ENCODE measurements at places on chromosomes 4 and X.

GRCh38 chr4:185885075-185885474, 73.1 kb upstream of the SORBS2 start:
- DNase-seq: no peak

DNA sequence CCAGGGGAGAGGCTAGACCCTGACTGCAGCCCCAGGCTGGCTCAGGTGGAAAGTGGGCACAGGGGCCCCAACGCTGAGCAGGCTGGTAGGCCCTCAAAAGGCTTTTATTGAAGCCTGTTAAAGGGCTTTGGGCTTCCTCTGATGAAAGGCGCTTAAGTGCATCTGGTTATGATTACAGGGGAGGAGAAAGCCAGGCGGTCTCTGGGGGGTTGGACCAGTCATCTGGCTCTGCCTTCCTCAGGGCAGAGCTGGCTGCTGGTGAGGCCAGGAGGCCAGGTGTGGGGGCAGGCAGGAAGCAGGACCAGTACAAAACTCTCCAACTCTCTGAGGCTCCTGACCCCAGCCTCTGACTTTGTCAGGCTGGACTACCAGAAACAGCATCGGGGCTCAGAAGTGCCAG, 68.8 kb upstream of the BCOR start:
- peak; percentile 76 for DNase-seq

DNA sequence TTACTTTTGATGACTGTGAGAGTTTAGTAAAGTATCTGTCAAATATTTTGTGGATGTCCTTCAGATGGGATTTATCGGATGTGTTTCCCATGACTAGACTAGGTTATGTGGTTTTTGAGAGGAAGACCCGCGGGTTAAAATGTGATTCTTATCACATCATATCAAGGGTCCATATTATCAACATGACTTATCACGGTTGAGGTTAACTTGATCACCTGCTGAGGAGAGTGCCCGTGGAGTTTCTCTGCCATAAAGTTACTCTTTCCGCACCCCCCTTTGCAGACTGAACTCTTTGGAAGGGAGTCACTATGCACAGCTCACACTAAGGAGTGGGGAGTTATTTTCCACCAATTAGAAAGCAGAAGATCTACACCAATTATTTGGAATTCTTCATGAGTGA, 38.7 kb downstream of the GLRB start:
- DNase-seq: no peak

DNA sequence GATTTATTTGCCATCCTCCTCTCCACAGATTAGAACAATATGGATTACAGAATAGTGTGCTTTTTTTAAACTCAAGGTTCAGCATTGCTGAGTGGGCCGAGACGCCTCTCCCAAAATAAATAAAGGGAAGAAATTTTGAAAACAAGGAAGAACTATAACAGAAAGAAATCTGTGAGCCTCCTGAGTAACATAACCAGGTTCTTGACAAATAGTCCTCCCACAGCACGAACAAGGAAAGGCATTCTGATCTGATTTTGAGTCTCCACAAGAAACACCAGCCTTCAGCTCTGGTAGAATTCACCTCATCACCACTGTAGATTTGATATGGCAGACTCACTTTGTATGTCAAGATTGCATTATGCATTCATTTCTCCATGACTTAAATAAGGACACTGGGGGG, 173.6 kb downstream of the HHIP start:
- no peak for DNase-seq

DNA sequence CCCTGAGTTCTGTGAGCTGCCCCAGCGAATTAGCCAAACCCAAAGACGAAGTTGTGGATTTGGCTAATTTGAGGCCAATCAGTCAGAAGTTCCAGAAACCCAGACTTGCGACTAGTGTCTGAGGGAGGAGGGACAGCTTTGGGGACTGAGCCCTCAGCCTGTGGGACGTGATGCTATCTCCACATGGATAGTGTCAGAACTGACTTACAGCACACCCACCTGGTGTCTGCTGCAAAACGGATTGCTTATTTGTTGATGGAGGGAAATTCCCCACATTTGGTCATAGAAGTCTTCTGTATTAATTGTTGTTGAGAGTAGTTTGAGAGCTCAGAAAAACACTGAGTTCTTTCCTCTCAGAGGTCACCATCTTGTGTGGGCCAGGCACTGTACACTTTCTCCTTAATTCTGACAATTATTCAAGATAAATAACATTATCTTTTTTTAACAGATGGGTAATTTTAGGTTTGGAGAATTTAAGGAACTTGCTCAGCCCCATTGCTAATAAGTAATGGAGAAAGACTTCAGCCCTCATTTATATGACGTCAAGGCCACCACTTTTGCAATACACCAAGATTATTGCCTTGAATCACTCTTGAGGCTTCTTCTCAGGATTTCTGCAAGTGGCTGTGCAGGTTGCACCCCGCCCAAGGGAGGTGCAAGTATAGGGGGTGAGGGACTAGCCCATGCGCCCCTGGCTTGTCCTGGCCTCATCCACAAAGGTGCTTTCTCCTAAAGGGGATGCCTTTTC, 16.7 kb downstream of the CLRN2 start:
- no peak for DNase-seq

DNA sequence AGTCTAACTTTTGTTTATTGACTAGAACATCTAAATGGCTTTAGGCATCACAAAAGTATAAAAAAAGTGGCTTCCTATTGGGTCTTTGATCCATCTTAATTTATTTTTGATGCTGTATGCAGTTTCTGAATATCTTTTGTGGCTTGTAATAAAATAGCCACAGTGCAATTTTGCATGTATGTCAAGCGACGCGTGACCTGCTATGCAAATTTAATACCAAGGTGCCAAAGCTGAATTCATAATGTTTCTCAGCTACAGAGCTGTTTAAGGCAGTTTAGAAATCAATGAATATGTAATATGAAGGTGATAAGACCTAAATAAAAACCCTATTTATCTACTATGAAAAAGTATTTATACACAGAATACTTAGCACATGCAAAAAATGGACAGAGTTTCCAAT, 197.8 kb downstream of the AFF2 start:
- DNase-seq: no peak

GRCh38 chrX:116930311-116930710, 467.5 kb upstream of the CT83 start:
- DNase-seq: no peak

DNA sequence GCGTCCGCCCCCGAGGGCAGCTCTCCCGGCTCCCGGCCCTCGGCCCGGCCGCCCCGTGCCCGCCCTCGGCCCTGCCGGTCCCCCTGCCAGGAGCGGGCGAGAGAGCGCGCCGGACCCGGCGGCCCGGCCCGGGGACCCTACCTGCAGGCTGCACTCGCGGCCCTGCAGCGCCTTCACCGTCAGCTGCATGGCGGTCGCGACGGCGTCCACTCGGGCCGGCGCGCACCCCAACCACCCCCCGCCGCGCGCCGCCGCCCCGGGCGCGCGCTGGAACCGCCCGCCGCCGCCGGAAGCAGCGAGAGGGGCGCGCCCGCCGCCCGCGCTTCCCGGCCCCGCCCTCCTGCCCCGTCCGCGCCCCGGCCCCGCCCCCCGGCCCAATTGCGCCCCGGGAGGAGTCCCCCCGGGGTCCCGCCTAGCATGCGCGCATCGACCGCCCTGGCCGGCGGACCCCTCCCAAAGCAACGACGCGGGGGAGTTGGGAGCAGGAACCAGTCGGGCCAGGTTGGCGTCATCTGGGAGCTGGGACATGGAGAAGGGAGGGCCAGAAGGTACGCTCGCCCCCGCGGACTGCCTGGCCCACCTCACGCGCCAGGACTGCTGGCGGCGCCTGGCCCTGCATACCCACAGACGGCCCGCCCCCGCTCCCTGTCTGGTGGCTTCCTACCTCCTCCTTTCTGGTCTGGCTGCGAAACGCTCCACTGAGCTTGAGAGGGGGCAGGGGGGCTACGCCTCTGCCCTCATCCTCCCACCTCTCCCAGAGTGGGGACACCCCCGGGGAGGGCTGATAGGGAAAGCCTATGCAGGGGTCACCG, at the start of gene UBL4A:
Gene UBL4A, minus strand, starts transcription at position 220 of the 812 bp plus-strand sequence. Its CDS starts 31 bp downstream, at position 189.
- peak; percentile 44 for DNase-seq

- no peak for DNase-seq
Measured at GRCh38 chr4:170170861-170171260, 81.1 kb upstream of the AADAT start.

DNA sequence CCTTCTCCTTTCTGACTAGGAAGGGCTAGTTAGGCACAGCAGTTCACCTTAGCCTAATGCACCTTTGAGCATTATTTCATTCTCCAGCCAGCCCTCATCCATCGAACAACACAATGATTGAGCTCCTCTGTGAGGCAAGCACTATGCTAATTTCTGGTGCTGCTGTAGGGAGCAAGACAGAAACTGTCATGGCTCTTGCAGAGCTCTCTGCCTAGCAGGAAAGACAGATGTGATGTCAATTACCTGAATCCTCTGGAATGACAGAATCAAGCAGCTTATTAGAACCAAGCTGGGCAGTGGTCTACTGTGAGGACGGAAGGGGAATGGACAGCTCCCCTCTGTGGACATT, 256.1 kb upstream of the NOCT start:
- DNase-seq: no peak

GRCh38 chr4:84726356-84726755, 143.4 kb downstream of the CDS1 start:
- peak; percentile 28 for DNase-seq

GRCh38 chr4:6200011-6200921, at the start of gene JAKMIP1:
Gene JAKMIP1 (minus strand): TSS chr4:6200549. CDS start chr4:6112850, 87,699 bp downstream.
- peak; percentile 70 for DNase-seq

- DNase-seq: no peak
Measured at GRCh38 chr4:95409750-95410149, 139.0 kb downstream of the UNC5C start.

All from fibroblast of skin of right biceps (primary cell).